Activated CD4-positive, alpha-beta T cell treated with anti-CD3 and anti-CD28 coated beads, Interleukin-2, amount 50 U/mL, for 48 hours (primary cell): ENCODE measurements at places on chromosomes 2 and 18.

DNA sequence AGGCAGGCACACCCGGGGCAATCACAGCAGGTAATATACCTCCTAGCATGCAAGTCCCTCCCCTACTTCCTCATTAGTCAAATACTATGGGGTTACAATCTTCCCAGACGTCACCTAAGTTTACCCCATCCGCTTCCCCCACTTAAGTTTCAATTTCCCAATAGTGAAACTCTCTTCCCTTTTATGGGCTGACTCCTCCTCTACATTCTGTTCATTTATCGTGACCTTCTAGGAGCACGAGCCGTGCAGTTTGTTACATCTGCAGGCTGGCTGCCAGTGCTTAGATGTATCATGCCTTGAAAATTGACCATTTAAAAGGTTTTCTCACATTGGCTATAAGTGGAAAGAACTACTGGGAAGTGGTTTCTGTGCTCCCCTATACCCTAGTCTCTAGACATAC is 1357.8 kb upstream of the CRIM1 start:
- no peak for DNase-seq

- no peak for DNase-seq
Observed at GRCh38 chr2:693606-694005, 16.4 kb upstream of the TMEM18 start.

- no peak for DNase-seq
Observed at GRCh38 chr2:181782660-181783059, 102.3 kb upstream of the NEUROD1 start.

DNA sequence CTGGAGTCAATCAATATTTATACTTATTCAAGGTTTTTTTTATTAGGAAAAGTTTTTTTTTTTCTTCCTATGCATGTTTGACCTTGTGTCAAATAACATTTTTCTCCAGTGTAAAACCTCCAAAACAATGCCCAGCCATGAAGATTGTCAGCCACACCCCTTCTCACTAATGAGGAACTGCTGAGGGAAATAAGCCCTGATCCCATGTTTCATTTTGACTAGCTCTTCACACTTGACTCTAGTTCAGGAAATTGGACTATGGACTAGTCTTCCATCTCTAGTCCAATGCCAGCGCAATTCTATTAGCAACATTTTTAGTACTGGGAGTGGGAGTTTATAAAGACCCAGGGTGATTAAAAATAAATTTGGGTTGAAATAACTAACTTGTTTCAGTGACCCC is 275.6 kb upstream of the CXCR4 start:
- no peak for DNase-seq

DNA sequence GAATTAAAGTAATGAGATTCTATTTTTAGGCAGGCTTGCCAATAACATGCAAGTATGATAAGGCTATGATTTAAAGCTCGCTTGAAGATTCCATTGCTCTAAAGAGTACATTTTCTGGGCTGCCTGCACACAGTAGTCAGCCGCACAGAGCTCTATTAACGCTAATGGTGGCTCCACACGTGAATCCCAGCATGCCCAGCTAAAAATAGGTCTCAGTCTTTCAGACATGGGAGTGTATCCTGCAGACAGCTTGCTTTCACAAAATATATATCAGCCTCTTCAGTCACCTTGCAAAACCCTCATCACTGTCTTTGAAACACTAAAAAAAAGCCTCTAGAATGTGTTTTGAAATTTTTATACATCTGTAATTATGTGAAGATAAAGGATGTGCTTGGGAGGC is 418.1 kb downstream of the MTX2 start:
- DNase-seq, result no peak

- no peak for DNase-seq
Observed at GRCh38 chr2:101112772-101113157, 38.4 kb downstream of the TBC1D8 start.

GRCh38 chr18:78352910-78353309 is 626.7 kb upstream of the SALL3 start:
- no peak for DNase-seq

GRCh38 chr2:210442457-210442856 is 34.1 kb downstream of the LANCL1 start:
- DNase-seq, result no peak

GRCh38 chr18:37712776-37713175 is 147.2 kb upstream of the CELF4 start:
- DNase-seq, result no peak

DNA sequence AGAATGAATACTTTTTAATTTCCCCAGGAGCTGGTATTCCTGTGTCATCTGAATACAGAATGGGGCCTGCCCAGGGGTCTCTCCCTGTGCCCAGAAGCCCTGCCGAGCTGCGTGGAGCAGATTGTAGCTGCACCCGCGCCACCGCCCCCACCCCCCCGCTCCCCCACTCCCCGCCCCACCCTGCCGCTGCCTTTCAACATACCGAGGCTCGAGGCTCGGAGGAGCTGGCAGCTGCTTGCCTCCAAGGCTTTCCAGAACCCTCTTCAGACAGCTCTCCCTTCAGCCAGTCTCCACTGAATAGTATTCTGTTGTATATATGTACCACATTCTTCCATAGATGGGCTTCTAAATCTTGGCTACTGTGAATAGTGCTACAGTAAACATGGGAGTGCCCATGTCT is 150.7 kb downstream of the TSN start:
- no peak for DNase-seq

DNA sequence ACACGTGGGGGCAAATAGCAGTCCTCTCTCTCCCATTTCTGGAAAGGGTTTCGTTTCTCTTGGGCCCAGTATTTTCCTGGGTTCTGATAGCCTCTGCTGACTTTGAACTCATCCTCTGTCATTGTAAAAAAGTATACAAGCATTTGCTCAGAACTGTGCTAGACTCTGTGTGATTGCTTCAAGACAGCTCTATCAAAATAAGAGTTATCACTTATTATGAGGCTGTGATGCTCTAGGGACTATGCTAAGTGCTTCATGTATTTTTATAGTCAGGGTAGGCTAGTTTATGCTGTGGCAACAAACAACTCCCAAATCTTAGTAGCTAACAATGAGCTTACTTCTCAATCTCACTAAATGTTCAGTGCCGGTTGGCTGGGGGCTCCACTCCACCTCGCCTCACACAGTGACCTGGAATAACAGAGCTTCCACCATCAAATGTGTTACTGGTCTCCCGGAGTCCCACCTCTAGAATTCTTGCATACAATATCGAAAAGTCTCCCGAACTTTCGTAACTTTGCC is 110.8 kb upstream of the CDC42EP3 start:
- DNase-seq, result no peak

- DNase-seq, result peak; percentile 3
Observed at GRCh38 chr2:6352906-6353515, 512.7 kb downstream of the CMPK2 start.

- no peak for DNase-seq
Observed at GRCh38 chr2:23493846-23494245, 108.9 kb downstream of the KLHL29 start.

GRCh38 chr2:24820175-24820513 is 26.9 kb downstream of the CENPO start:
- DNase-seq, result peak; percentile 2

DNA sequence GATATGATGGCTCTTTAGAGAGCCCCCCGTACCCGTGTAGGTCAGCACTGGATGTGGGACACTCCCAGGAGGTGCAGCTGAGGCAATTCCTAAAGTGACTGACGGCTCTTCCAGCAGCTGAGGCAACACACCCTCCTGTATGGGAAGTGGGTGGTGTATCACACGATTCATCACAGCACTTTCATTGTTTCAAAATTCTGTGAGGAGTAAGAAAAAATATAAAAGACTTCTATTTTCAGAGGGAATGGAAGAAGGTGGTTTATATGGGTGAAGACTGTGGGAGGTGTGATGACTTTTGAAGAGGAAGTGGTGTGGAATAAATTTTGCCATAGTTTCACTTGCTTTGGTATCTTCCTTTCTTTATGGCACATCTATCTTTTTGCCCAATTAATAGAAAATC is 22.3 kb downstream of the QPCT start:
- peak; percentile 39 for DNase-seq
